ENCODE measurements at places on chromosomes 3 and 15. TPM values are rescaled to one million over a fixed set of nuclear protein-coding genes. Genes with fewer than 3 reads are reported as not detected.

- peak; percentile 61 for DNase-seq
These were observed 703 bp downstream of the PEAK1 start for GRCh38 chr15:77418966-77419835.

DNA sequence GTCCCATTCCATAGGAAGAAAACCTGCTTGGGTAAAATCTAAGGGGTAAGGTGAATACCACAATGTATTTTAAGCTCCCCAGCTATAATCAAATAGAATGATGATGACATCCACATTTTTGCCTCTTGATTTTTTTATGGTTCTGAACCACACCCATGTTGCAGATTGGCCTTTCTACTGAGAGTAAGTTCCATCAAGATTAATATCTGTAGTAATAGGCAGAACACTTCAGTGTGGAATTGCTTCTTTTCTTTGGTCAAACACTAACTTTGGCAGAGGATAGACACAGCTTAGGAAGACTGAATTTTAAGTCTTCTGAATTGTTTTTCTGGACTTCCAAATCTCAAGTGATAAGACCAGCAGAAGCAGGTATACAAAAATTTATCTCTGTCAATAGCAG, 27.0 kb downstream of the PLS1 start:
- no peak for DNase-seq

DNA sequence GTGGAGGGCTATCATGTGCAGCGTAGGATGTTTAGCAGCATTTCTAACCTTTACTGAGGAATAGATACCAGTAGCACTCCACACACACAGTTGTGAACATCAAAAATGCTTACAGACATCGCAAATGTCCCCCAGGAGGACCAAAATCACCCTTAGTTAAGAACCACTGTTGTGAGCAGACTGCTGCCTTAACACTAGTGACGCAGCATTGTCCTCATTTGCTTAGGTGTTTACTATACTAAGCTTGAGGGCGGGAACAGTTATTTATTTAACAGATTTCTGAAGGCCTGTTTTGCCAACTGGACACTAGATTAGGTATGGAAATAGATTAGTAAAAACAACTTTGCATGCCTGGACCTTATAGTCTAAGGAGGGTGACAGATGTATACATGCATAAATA, 2.3 kb downstream of the PPP2R3A start:
- no peak for DNase-seq

GRCh38 chr3:101861212-101861788, 12.0 kb downstream of the NFKBIZ start:
- DNase-seq = no peak

DNA sequence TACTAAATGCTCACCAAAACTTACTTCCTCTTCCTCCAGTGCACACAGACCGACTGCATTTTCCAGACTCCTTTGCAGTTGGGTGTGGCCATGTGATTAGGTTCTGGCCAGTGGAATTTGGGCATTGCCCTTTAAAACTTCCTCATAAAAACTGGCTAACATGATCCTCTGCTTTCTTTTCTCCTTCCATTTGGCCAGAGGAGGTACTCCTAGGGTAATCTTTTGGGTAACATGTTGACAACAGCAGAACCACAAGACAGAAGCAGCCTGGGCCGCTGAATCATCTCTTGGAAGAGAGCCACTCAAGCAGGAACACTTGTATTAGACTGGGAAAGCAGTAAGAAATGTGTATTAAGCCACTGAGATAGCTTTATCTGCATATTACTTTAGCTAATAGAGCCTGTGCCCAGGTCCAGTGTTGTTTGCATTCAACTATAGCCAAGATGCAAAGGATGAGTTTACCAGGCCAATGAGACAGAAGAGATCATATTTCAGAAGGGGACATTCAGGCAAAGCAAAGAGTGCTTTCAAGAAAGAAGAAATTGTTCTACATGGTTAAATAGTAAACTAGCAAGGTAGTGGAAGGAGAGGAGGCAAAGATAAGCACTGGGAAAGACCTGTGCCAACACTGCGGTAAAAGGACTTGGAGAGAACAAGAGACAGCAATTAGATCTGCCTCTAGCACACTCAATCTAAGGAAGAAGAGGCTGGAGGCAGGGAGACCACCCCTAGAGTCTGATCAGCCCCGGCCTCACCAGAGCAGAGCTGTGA, 79.8 kb downstream of the PLCH1 start:
- DNase-seq = peak; percentile 97

DNA sequence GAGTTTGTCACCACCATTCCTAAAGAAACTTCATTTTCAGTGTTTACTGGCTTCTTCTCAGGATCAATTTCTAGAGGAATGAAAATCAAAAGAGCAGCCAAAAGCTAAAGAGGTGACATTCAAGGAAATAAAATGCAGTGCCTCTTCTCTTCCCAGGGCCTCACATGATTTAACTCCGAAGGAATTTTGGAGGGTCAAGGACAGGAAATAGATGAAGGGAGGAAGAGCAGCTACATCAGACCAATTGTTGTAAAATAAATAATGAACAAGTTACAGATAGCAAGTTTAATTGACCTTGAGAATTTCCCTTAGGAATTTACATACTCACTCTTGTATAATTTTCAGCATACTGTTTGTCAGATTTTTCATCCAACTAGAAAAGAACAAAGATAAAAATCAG, 78.1 kb downstream of the LRRFIP2 start:
- DNase-seq = peak; percentile 72

DNA sequence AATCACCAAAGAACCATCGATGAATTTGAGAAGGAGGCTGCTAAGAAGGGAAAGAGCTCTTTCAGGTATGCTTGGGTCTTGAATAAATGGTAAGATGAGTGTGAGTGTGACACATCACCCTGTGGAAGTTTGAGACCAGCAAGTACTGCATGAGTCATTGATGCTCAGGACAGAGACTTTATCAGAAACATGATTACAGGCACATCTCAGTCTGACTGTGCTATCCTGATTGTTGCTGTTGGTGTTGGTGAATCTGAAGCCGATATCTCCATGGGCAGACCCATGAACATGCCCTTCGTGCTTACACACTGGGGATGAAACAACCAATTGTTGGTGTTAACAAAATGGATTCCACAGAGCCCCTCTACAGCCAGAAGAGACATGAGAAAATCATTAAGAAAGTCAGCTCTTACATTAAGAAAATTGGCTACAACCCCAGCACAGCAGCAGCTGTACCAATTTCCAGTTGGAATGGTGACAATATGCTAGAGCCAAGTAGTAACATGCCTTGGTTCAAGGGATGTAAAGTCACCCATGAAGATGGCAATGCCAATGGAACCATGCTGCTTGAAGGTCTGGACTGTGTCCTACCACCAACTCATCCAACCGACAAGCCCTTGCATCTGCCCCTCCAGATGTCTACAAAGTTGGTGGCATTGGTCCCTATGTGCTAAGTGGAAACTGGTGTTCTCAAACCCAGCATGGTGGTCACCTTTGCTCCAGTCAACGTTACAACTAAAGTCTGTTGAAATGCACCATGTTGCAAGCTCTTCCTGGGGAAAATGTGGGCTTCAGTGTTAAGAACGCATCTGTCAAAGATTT, 20.5 kb downstream of the TM4SF4 start:
- DNase-seq = no peak

GRCh38 chr15:66456211-66456610, 41.4 kb downstream of the SNAPC5 start:
- no peak for DNase-seq

GRCh38 chr15:61720197-61720704, 340.0 kb downstream of the VPS13C start:
- no peak for DNase-seq

DNA sequence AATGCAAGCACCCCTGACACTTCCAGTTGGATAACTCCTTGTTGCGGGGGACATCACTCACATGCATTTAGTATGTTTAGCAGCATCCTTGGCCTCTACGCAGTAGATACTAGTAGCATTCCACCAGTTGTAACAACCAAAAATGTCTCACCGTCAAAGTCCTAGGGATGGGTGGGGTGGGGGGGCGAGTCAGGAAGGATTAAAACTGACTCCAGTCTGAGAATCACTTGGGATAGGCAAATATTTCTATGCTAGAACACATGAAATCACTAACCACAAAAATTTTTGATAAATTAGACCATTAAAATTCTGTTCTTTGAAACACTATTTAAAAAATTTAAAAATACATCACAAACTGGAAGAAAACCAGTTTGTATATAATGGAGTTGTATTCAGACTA, 18.0 kb downstream of the ICE2 start:
- no peak for DNase-seq

GRCh38 chr3:145952536-145952935, 208.4 kb downstream of the PLOD2 start:
- no peak for DNase-seq

DNA sequence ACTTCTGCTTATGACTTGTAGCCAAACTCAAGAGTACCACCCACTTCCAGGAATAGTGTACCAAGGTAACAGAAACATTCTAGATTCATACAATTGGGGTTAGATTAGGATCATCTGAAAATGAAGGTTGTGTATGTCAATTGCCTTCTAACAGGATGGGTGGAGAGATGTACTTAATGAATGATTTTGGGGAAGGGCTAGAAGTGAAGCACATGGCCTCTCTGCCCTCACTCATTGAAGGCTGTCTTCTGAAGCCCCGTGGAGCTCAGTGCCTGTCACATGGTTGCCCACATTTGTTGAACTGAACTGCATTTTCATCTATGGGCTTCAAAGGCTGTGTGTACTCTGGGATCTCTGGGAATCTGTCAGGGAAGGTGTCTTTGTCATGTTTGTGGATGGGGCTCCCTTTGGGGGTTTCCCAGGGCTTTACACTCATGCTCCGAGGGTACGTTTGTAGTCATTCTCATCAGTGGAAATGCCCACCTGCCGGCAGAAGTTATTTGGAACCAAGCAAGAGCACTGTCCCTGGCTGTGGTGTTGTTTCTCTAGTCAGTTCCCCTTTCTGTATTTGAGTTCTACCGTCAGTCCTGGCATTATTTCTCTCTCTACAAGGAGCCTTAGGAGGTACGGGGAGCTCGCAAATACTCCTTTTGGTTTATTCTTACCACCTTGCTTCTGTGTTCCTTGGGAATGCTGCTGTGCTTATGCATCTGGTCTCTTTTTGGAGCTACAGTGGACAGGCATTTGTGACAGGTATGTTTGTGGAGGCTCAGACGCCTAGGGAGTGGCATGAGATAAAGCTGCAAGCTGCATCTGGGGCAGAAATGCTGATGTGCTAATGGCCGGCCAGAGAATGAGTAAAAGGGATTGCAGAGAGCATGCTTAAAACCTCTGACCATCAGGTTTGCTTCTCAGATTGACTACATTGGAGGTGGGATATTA, 22.4 kb downstream of the CD86 start:
- DNase-seq = no peak

DNA sequence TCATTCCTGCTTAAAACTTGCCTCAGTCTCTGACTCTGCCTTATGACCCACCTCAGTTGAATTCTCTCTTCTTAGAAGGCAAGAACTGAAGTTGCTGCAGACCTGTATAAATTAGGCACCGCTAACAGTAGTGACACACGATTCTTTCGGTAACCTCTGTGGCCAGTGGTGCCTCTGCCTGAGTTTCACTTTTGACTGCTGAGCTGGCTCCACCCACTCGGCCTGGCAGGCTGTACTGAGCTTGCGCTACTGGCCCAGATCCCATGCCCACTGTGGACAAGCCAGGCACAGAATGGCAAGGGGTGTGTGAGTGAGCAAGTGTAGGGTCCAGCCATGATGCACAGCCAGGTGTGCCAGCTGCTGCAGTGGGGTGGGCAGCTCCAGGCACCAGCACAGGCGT, 19.1 kb upstream of the EIF1B start:
- DNase-seq = no peak

- DNase-seq = no peak
These were observed 152.3 kb upstream of the STAC start for GRCh38 chr3:36227980-36228379.

DNA sequence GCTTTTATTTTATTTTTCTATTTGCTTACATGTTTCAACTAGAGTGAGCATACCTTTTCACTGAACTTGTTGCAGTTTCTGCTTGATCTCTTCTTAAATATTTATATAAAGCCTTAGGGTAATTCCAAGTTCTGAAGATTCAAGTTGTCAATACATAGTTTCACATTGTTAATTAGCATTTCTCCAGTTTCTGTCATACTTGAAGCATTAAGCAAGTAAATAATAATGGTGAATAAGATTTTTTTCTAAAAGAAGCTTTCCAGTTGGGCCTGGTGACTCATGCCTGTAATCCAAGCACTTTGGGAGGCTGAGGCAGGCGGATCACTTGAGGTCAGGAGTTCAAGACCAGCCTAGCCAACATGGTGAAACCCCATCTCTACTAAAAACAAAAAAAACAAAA, 53.9 kb downstream of the CALML4 start:
- peak; percentile 29 for DNase-seq

DNA sequence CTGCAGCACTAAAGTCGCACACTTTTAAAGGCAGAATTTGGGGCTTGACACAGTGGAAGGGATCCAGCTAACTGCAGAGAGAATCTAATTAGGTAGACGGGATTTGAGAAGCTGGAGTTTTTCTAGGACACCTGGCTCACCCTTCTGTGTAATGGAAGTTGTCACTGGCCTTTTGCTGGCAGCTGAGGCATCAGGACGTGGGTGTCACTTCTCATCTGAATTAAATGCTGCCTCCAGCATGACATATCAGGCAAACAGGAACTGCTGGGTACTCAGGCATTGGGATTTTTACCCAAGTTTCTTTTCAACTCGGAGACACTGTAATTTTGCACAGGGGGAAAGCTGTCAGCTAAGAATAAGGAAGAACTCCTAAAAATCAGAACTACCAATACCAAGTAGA, 861.9 kb upstream of the ARPP21 start:
- no peak for DNase-seq

- DNase-seq = peak; percentile 25
These were observed 190.7 kb upstream of the CD96 start for GRCh38 chr3:111351334-111351733.

The C3orf85 gene
- total RNA-seq = 2.6 TPM

The ITIH1 gene
- 1.2 TPM for total RNA-seq

The SLC22A14 gene
- 0.96 TPM for total RNA-seq

The CCDC13 gene
- total RNA-seq = not detected

The PATL2 gene
- 0.72 TPM for total RNA-seq

The A4GNT gene
- 0.96 TPM for total RNA-seq

The NANOGP8 gene
- total RNA-seq = not detected

The MGLL gene
- total RNA-seq = 35.2 TPM

The ACTRT3 gene
- total RNA-seq = 2.6 TPM

The CD200R1 gene
- total RNA-seq = 14.2 TPM

The NRROS gene
- 0.96 TPM for total RNA-seq

The THSD4 gene
- total RNA-seq = 9.1 TPM

The GHSR gene
- total RNA-seq = 1.4 TPM

The MAP2K1 gene
- 25.8 TPM for total RNA-seq

The ABHD6 gene
- 2.9 TPM for total RNA-seq

The APBA2 gene
- 5.8 TPM for total RNA-seq

The USP13 gene
- 11.1 TPM for total RNA-seq
